ENCODE measurements at places on chromosomes 7 and 10.

GRCh38 chr7:26197153-26198115 is 3.1 kb downstream of the HNRNPA2B1 start:
- DNase-seq = no peak

DNA sequence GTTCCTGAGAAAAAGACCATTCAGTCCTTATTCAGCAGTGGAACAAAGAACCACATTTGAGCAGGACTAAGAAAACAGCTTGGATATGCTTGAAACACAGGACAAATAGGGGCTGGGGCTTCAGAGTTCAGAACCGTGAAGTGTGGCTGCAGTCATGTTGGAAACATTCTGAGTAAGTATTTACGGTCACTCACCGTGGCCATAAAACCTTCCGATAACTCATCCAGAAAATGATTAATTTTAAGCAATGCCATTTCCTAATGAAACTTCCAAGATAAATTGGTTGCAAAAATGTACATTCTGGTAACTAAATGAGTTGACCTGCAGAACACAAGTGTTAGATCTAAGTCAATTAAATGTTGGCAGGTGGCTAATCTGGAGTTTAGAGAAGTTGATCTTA is 279.2 kb downstream of the CXCL12 start:
- DNase-seq = no peak

- DNase-seq = peak; percentile 19
These were observed 396 bp downstream of the GRM8 start for GRCh38 chr7:127252377-127252713.

GRCh38 chr10:95635319-95635733 is 21.2 kb downstream of the ALDH18A1 start:
- no peak for DNase-seq

DNA sequence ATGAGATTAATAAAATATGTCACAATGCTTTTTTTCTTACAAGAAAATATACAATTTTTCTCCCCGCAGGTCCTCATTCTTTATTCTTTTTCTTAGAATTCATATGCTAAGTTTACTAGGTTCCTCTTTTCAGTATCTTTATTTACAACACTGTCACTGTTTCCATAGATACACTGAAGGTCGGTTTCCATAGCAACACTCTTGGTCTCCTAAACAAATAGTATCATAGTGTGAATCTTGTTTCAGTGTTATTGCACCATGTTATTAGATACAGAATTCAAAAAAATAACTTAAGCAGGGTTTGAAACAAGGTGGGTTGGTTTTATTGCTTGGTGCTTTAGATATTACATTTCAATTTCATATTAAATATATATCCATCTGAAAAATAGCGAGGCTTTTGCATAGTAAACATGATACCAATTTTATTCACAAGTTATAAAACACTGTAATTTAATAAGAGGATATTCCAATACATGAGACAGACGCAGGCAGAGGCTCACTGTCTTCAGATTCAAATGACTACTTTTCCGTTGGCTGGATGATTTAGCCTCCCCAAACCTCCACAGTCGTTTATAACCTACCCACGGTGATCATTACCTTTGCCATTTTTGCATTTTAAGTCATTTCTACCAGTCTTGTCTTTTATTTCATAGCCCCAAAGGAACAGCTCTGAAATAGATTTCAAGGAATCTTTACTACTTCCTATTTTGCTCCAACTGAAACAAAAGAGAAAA is 88.9 kb upstream of the KLF6 start:
- peak; percentile 21 for DNase-seq

DNA sequence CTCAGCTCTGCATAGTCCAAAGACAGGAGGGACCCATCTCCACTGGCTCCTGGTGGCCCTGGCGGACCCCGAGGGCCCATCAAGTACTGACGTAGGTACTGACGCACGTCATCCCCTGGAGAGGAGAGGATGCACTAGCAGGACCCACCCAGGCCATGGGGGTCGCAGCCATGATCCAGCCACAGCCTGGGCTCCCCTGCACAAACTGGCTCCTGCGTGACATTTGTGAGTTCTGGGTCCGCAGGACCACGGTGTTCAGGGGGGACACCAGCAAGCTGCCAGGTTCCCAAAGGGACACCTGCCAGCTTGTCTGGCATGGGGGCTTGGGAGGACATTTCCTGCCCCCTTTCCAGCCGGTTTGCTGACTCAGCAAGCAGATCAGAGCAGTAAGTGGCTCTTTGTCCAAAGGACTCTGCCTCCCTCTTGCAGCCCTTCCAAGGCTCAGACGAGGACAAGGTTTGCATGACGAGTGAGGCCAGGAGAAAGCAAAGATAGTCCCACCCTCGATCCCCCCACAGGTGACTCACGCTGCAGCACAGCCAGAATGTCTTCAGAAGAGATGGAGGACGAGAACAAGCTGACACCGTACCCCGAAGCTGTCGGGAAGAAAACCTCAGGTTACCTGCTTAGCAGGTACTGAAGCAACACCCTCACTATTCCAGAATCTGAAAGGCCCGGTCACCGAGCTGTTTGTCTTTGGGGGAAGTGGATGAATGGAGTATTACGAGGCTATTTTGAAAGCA is 49.0 kb downstream of the COL17A1 start:
- DNase-seq = no peak

DNA sequence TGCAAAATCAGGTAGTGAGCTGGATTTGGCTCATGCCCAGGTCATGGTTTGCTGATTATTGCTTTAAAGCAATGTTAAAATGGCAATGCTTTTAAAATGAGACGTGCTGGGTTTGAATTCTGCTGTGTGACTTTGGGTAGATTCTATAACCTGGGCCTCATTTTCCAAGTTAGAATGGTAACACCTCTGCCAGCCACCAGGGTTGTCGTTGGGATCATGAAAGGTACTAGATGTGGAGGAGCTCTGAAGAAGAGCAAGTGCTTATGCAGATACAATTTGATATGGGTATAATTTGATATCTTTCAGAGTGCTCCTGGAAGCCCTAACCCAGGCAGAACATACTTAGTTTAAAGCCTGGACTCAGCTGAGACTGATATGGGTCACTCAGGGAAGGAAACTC is 60.0 kb downstream of the EVX1 start:
- no peak for DNase-seq

DNA sequence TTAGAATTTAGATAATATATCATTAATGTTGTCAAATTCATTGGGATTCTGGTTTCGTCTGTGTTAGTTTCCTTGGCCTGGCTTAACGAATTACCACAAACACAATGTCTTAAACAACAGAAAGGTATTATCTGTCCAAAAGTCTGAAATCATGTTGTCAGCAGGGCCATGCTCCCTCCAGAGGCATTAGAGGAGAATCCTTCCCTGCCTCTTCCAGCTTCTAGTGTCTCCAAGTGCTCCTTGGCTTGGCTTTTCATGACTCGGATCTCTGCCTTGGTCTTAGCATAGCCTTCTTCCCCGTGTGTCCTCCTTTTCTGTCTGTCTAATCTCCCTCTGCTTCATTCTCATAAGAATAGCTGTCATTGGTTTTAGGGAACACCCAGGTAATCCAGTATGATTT is 482.5 kb downstream of the SEMA3D start:
- DNase-seq = no peak

- no peak for DNase-seq
These were observed 69.1 kb upstream of the PDSS1 start for GRCh38 chr10:26628395-26628794.

DNA sequence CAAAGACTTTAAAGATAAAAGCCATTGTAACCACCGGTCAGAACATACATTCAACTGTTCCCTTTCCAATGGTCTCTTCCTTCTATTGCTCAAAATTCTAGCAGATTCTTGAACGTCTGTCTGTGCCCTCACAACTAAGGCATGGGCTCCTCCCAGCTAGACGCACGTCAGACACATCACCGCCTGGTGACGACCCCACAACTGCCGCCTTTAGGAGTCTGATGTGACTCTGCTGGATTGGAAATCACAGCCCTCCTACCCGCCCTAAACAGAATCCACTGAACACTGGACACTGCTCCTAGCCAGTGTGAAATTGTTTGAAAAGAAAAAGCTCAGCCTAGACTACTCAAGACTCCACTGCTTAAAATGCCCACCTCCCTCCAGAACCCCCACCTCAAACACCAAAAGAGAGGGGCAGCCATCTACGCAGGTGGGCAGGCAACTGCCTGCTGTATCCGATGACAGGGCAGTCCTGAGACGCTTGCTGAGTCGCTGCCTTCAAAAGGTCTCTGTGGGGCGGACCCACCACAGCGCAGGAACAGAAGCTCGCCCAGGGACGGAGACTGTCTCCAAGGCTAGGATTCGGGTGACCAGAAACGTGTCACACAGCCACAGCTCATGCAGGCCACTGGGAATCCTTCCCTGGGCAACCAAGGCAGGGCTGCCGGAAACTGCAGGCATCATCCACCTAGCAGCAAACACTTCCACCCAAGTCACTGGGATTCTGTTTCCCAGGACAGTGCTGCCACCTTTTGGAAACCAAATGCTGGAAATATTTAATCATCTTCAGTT is 34.7 kb downstream of the GSDME start:
- peak; percentile 42 for DNase-seq

- no peak for DNase-seq
These were observed 10.1 kb upstream of the GATA3 start for GRCh38 chr10:8044331-8044907.

- DNase-seq = no peak
These were observed 33.7 kb upstream of the ANKRD2 start for GRCh38 chr10:97538839-97539238.

GRCh38 chr7:153567426-153567825 is 484.8 kb upstream of the DPP6 start:
- peak; percentile 90 for DNase-seq

DNA sequence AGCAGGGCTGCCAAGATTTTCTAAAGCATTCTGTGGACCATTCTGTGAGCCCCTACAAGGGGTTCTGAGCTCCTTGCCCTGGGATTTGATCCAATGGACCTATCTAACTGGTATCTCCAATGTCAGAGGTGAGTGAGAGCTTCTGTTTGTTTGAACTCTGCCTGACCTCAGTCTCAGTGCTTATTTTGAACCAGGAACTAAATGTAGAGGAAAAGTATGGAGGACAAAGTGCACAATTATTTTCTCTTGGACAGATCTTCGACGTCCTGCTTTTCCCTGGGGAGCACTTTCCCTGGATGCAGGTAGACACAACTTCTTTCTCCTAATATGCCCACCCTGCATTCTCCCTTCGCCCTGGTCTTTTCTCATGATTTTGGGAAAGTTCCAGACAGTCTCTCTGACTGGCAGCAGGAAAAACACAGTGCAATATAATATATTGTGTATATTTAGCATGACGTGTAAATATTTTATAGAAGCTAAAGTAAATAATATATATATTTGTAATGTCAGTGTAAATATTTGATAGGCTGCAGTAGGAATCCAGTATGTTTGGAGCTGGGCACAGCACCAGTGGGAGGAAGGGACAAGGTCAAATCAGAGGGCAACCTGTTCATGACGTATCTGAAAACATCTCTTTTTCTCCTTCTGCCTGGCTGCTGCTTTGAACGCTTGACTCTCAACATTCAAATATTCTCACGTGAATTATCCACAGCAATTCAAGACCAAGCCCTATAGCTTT is 184.0 kb upstream of the LYZL1 start:
- no peak for DNase-seq

DNA sequence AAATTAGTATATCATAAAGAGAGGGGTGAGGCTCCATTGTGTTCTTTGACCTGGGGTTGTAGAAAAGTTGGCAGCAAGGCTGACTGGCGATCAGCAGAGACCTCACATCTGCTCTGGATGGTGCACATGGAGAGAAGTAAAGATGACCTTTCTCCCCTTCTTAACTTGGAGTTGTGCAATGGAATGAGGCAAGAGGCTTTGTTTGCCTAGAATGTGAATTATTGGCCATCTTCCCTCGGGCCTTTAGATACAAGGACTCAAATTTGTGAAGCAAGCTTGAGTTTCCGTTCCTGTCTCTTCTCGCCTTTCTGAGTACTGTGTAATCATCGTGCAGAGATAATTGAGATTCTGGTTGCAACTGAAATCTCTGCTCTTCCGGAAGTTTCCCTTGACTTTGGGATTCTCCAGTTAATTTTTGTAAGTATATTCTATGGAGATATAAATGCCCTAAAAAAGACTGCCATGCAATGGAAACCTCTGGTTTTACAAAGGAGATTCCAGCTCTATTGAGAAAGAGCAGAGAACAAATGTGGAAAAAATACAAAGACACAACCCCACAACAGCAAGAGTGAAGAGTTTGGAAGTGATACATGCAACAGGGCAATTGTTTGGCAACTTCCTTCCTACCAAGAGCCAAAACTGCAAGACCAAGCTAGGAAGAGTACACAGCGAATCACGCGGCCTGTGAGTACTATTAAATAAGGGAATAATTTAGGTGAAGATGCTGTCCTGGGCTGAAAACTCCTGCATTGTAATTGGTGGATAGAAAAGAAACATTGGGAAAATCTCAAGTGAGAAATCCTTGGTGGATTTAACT is 542.3 kb upstream of the NRP1 start:
- no peak for DNase-seq

DNA sequence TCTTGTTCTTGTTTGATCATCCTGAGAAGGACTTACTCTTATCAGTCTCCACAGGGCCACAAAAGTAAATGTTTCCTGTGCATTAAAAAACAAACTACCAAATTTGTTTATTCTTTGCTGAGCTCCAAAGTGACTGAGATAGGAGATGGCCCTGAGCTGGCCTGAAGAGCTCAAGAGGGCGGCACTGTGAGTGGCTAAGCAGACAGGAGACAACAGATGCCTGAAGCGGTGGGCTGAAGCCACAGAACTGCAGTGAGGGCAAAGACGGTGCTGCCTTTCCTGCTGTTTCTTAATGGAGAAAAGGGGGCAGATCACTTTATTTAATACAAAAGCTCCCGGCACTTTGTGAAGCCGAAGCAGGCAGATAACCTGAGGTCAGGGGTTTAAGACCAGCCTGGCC is 379.6 kb downstream of the ARL4A start:
- no peak for DNase-seq

DNA sequence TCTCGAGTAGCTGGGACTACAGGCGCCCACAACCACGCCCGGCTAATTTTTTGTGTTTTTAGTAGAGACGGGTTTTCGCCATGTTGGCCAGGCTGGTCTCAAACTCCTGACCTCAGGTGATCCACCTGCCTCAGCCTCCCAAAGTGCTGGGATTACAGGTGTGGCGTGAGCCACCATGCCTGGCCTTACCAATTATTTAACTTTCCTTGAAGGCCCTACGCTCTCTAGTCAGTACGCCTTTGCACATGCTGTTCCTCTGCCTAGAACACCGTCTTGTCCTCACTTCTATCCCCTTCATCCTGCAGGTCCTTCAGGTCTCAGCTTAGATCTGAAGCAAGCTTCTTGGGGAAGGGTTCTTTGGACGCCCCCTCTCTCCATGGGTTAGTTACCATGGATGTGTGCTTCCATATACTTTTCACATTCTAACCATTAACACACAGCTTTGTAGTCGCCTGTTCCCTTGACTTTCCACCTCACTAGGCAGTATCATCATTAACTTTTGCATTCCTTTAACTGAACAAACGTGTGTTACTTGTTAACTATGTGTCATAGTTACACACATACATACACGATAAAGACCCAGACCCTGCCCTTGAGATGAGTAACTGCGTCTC is 592 bp upstream of the ATP6V1F start:
- no peak for DNase-seq

All from Daoy (cell line).